ENCODE measurements at places on chromosomes 6 and 20.

DNA sequence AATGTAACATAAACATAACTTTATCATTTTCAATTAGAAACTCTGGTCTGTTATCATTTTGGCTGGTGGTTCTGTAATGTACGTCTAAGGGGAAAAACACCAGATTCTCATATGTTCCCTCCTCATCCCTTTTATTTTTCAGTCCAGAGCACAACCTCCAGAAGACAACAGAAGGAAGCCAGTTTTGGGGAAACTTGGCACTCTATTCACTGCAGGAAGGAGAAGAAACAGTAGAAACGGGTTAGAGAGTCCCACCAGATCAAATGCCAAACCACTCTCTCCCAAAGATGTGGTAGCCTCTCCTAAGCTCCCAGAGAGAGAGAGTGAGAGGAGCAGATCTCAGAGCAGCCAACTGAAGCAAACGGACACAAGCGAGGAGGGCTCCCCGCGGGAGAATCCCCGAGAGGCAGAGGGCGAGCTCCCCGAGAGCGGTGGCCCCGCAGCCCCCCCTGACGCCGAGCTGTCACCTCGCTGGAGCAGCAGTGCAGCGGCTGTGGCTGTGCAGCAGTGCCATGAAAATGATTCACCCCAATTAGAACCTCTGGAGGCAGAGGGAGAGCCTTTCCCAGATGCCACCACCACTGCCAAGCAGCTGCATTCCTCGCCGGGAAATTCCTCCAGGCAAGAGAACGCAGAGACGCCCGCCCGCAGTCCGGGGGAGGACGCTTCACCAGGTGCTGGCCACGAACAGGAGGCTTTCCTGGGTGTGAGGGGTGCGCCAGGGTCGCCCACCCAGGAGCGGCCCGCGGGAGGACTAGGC, 117.8 kb downstream of the RTN4IP1 start:
- peak; percentile 69 for DNase-seq

DNA sequence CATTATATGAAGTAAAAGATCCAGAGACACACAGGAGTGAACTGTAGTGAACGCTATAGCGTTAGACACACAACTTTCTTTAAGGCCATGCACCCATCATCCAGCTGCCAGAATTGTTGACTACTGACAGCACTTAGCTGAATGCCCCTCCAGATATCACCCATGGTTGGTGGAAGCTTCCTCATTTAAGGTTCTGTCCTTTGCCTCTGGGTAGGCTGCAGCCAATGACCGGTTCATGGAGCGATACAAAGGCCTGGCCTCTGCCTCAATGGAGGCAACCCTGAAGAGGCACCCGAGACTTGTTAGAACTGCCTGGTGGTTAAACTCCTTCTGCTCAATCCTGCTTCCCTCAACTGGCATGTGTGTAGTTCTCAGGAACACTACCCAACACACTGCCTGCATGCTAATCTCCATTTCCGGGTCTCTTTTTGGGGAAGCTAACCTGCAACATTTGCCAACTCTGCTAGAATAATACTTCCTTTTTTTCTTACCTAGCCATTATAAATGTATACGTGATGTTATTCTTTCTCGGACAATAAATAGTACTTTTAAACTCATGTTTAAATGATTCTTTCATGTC, 49.8 kb upstream of the THEMIS start:
- DNase-seq = no peak

DNA sequence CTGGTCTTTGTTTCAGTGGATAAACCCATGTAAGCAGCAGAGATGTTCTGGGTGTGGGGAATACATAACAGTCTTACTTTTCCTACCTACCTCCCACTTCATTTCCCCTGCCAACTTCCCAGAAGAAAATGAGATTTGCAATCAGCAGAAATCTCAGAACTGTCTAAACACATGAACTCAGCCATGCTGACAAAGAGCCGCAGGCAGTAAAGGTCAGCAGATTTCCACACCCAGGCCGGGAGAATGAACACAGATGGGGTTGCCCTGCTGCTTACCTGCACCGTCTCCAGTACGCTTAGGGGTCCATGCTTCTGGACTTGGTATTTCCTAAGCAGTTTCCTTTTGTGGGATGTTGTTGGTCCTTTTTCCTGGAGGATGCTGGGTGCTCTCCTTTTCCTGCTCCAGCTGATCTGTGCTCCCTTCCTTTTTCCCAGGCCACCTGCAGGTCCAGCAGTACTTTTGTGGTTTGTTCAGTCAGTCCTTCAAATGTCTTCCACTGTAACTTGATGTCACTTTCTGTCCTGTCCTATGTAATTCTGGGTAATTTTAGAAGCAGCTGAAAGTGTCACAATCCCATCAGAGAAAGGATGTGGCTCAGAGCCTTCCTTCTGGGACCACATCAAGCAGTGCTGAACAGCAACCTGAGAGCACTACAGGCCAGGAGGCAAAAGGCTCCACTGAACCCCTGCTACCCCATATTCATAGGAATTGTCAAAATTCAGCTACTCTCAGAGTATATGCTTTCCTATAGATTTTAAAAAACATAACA, 129.0 kb downstream of the CEP57L1 start:
- DNase-seq = no peak

DNA sequence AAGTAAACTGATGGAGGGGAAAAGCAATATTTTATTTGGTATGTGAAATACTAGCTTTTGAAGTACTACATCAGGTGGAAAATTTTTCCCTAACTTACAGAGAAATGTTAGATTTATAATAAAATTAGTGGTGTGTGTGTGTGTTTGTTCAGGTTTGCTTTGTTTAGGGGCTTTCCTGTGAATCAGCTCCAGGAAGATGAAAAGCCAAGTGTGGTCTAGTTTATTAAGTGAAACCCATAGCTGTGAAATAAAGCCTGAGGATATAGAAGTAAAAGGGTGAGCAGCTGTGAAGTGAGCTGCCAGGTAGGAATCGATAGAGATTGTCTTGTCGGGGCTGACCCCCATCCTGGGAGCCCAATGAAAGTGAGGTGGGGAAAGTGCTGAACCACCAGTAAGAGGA, 347.6 kb upstream of the IMPG1 start:
- DNase-seq = no peak

DNA sequence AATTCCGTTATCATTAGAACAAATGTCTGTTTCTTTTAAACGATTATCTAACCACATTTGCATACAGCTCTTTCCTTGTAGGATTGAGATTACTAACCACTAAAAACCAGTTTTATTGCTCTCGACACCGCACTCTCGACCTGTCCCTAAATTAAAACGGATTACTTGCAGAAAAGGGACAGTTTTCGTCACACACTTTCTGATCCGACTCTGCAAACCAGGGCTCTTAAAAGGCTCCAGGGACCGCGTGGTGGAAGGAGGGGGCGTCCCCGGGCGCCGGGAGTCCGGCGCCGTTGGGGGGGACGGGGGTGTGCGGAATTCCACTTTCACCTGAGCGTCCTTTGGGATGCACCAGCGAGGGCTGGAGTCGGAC, 731 bp downstream of the MAK start:
- DNase-seq = peak; percentile 4

DNA sequence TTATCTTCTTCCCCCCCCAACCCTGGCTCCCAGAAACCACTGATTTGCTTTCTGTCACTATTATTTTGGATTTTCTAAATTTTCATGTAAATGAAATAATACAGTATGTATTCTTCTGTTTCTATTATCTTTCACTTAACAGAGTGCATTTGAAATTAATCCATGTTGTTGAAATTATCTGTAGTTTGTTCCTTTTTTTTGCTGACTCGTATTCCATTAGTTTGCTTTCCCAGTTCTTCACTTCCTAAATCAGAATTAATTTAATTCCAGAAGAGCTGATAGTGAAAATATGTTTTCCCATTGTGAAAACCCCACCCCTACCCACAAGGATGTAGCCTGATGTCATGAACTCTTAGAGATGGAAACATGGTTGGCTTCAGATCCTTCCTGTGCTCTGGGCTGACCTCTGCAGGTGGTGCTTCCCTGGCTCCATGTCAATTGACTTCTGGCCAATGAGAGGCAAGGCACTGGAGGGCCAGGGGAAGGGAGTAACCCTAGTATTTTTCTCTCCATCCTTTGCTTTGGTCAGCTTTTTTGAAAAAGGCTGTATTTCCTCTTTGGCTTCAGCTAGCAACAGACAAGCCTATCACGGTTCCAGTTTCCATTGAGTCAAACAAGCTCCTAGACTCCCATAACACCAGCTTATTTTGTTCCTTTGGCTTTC, 244.4 kb upstream of the HSF2 start:
- DNase-seq = no peak

DNA sequence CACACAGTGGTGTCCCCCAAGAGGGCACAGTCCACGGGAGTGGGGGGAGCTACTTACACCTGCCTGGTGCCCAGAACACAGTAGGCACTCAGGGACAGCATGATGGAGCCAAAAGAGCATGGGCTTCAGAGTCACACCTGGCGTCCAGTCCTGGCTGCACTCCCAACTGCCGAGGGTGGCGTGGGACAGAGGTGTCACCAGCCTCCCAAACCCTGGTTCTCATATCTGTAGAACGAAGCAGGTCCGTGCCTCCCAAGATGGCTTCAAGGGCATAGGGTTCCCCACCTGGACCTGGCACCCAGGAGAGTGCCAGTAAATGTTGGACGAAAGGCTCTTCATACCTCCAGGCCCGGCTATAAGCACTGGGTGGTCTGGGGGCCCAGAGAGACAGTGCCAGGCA, 8.9 kb downstream of the HRH3 start:
- DNase-seq = no peak

- peak; percentile 35 for DNase-seq
Observed at GRCh38 chr6:24524805-24525204, 30.0 kb downstream of the ALDH5A1 start.

- peak; percentile 14 for DNase-seq
Observed at GRCh38 chr6:138372711-138373463, 4.8 kb upstream of the SMIM28 start.

DNA sequence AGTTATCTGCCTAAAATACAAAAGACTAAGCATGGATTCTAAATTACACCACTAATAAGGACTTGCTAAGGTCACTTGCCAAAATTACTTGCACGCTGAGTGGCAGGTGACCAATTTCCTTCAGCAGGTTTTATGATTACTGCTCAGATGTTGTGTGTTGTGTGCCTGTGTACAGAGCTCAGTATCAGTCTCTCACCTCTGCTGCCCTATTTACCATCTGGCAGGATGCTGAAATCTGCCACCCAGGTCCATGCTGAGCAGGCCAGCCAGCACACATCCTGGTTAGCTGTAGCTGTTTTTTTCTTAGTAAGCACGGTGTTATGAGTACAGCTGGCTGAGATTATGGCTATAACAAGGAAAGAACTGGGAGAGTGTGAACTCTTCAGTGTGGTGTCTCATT, 34.0 kb downstream of the ELOVL4 start:
- no peak for DNase-seq

- DNase-seq = no peak
Observed at GRCh38 chr20:17500271-17500670, 30.9 kb downstream of the BFSP1 start.

- DNase-seq = no peak
Observed at GRCh38 chr6:137736911-137737310, 130.1 kb upstream of the TNFAIP3 start.

- no peak for DNase-seq
Observed at GRCh38 chr20:3446779-3447178, 24.0 kb upstream of the ATRN start.

DNA sequence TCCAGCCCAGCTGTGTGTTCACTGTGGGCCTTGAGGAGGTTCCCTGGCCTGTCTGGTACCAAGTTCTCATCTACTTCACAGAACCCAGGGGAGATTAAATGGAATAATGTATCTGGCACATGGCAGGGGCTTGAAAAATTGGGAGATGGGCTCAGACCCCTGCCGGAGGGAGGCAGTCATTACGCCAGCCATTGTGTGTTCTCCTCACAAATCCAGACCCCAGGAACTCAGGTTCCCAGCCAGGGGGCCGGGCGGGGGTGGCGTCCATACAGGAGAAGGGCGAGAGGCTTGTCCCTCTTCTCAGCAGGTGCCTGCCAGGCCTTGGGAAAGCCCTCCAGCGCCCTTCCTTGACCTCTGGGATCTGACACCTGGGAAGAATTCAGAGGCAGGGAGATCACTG, 8.1 kb downstream of the NOL4L start:
- DNase-seq = no peak

DNA sequence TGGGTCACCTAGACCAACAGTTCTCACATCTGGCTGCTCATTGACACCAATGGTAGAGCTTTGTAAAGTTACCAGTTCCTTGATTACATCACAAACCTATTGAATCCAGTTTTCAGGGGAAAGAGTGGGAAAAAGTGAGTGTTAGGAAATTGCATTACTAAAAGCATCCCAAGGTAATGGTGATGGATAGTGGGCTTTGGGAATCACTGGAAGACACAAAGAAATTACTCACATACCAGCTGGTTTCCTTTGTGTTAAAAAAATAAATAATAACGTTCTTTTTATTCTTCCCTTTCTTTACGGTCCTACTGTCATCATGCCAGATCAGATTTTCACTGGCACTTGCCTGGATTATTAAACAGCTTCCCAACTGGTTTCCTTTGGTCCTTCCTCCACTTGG, 370.7 kb downstream of the RFPL4B start:
- no peak for DNase-seq

DNA sequence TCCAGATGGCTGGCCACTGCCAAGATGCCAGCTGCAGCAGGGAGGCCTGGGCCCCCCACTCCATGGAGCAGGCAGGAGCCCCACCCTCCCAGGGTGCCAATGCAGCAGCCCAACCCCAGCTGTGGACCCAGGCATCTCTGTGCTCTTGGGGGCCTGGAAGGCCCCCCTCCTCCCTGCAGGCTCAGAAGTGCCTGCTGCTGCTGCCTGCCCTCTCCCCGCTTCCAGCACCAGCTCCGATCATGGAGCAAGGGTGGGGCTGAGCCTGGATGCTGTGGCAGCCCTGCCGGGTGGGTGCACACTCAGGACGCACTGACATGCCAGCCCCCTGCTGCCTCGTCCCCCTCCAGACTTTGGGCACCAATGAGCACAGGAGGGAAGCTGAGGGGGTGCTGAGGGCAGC, 14.8 kb upstream of the ABCC10 start:
- no peak for DNase-seq

DNA sequence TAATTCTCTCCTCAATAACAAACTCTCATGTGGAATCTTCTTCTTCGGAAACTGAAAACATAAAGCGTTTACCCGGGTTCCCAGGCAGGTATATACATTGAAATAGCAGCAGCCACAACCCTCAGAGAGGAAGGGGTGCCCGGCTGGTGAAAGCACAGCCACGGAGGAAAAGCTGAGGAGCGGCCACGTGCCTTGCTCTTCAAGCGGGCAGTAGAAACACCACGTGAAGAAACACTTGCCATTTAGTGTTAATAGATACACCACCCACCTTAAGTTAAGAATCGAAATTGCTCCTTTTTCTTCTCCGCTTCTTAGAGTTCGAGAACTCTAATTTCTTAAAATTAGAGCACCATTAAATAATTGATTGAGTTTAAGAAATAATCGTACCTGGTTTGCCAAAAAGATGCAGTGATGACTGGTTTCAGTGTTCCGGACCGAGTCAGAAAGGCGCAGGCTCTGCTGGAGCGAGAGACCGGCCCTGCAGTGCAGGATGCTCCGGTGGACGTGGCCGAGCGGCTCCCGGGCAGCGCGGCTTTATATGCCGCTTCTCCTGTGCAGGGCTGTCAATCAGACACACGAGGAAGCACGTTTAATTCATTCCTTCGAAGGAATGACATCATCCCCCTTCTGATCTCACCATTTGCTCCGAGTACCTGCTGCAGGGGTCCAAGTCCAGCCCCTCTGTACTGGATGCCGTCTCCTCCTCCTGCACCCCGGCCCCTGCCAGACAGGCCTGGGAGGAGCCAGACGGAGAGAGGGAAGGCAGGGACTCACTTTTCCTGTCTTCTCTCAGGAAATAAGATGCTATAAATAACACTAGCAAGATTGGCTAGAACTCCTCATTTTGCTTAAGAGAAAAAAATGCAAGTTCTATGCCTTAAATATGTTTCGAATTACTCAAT, at the start of gene THBS2:
THBS2 (minus strand) TSS at position 510 of the 902 bp plus-strand sequence. CDS start 3,062 bp downstream, outside the sequence.
- DNase-seq = peak; percentile 88

GRCh38 chr20:16752901-16753300, 4.7 kb downstream of the OTOR start:
- DNase-seq = no peak

All from fibroblast of skin of right biceps (primary cell).